ENCODE measurements at places on chromosomes 1 and 21.

- DNase-seq, result no peak
Observed at GRCh38 chr21:20030390-20030789, 967.8 kb upstream of the NCAM2 start.

- no peak for DNase-seq
Observed at GRCh38 chr1:198605406-198605805, 33.4 kb upstream of the PTPRC start.

GRCh38 chr1:245396615-245397014 lies 241.8 kb downstream of the KIF26B start:
- no peak for DNase-seq

- peak; percentile 91 for DNase-seq
Observed at GRCh38 chr1:53892911-53893310, 1.1 kb upstream of the DIO1 start.

Measured in MV-4-11 (cell line).